ENCODE measurements at places on chromosomes 11 and 22. TPM values are rescaled to one million over a fixed set of nuclear protein-coding genes. Genes with fewer than 3 reads are reported as not detected.

- ATAC-seq, result no peak
Measured at GRCh38 chr11:67636962-67637361, 2.6 kb downstream of the TBX10 start.

DNA sequence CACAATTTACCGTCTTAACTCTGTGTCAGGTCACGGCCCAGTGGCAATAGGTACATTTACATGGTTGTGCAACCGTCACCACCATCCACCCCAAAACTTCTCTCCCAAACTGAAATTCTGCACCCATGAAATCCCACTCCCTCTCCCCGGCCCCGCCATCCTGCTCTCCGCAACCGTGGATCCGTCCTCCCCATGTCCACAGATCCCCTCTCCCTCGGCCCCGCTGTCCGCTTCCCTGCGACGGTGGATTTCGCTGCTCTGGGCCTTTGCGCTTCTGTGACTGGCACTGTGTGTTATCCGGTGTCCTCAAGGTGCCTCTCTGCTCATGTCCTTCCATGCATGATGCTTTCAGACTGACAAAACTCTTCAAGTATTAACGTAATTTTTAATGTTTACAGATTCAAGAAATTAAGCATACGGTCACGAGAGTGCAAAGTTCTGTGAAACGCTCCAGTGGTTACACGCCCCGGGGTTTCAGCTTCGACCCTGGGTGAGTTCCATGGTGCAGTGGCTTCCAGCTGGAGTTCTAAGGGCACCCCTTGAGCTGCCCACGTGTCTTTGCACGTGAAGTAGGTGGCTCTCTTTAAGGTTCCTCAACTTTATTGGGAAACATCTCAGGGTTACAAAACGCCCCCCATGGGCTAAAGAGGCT lies 76.4 kb downstream of the KCNQ1 start:
- ATAC-seq, result no peak

DNA sequence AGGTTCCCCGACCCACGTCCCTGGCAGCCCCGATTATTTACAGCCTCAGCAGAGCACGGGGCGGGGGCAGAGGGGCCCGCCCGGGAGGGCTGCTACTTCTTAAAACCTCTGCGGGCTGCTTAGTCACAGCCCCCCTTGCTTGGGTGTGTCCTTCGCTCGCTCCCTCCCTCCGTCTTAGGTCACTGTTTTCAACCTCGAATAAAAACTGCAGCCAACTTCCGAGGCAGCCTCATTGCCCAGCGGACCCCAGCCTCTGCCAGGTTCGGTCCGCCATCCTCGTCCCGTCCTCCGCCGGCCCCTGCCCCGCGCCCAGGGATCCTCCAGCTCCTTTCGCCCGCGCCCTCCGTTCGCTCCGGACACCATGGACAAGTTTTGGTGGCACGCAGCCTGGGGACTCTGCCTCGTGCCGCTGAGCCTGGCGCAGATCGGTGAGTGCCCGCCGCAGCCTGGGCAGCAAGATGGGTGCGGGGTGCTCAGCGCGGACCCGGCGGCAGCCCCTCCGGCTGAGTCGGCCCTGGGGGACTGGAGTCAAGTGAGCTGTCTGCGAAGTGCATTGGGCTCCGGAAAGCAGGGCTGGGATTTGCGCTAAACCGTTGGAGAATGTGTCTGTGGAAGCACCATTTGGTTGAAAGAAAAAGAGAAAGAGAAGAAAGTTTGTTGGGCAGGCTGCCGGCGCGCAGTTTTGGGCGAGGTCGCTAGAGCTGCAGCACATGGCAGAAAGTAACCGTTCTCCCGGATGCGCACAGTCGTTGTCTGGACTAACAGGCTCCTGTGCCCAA lies at the start of gene CD44:
TSS of gene CD44 (plus strand) at position 229 of the 779 bp plus-strand sequence. CDS start at position 362, 133 bp downstream.
- ATAC-seq, result peak; percentile 72

DNA sequence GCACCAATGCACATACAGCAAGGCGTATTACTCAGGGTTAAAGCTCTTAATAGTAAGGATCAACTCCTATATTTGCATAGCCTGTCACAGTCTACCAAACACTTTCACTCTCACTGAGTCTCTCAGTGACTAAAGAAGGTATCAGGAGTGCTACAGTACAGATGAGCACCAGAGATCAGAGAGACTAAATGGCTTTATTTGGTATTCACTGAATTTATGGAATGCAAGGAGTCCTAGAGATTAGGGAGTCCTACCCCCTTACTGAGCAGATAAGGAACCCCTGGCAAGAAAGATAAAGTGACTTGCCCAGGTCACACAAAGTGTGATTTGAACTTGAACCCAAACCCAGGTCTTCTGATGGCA lies 396.4 kb upstream of the CCDC90B start:
- ATAC-seq, result no peak

DNA sequence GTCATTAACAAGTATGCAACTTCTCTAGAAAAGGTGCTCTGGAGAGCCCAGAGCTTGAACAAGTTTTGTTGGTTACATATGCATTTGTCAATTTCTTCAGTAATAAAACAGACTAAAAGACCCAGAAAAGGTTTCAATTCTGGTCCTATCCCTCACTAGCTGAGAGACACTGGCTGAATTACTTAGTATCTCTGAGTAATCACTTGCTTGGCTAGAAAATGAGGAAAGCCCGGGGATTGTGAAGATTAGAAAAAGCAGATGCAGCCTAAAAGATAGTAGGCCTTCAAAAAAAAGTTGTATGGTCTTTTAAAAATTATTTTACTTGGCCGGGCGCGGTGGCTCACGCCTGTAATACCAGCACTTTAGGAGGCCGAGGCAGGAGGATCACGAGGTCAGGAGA lies 41.2 kb downstream of the MAPK1 start:
- ATAC-seq, result no peak

- peak; percentile 68 for ATAC-seq
Measured at GRCh38 chr11:117072517-117073461, 25.4 kb downstream of the SIK3 start.

GRCh38 chr22:17303840-17304779 lies 65.2 kb upstream of the CECR2 start:
- peak; percentile 97 for ATAC-seq

The MRGPRX4 gene
- total RNA-seq, result not detected

The BARX2 gene
- not detected for total RNA-seq

The GUCY1A2 gene
- total RNA-seq, result 0.06 TPM

The APOA5 gene
- total RNA-seq, result not detected

Measured in activated T-helper 17 cell treated with anti-CD3 and anti-CD28 coated beads, Interleukin-2, amount 50 U/mL, for 72 hours (primary cell).